Suppressor macrophage (primary cell): ENCODE measurements at places on chromosomes 12 and 14.
A peak's percentile ranks its signal among the peaks of the same experiment; 100 is the strongest.

DNA sequence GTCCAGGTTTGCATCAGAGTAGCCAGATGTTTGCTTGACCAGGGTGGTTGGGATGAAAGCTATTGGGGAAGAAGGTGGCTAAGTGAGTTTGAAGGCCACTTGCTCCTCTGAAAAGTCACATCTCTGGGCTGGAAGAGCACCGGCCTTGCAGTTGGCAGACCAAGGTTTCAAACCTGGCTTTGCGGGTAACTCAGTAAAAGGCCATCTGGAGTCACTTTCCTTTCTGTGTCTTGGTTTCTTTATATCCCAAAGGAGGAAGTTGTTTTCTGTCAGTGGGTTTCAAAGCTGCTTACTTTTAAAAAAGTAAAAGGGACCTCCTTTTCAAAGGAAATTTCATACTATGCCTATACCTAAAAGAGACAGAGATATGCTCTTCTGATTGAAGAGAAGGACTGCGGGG, 26.2 kb upstream of the CMA1 start:
- peak; percentile 48 for DNase-seq

GRCh38 chr12:103455020-103455763, 40.6 kb downstream of the C12orf42 start:
- DNase-seq, result peak; percentile 2

- no peak for DNase-seq
Observed at GRCh38 chr12:4700621-4701026, 19.6 kb upstream of the GALNT8 start.

GRCh38 chr12:30985814-30986452, 59.4 kb downstream of the TSPAN11 start:
- DNase-seq, result peak; percentile 33

DNA sequence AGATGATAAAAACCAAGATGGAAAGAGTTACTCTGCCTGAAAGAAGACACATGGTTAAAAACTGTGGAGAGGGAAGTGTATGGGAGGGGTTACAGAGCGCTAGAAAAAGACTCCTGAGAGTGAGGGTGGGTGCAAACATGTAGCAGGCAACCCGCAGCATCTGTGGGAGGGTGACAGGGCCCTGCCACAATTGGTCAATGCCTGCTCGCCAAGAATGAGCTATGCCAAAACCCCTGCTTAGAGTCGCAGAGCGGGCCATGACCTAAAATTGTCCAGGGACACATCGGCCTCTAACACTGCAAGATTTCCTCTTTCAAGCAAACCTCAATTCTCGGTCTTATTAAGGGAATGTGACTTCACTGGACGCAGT, 700 bp downstream of the PRKAG1 start:
- DNase-seq, result peak; percentile 82

GRCh38 chr12:80269803-80270552, 170.6 kb downstream of the OTOGL start:
- DNase-seq, result peak; percentile 51

DNA sequence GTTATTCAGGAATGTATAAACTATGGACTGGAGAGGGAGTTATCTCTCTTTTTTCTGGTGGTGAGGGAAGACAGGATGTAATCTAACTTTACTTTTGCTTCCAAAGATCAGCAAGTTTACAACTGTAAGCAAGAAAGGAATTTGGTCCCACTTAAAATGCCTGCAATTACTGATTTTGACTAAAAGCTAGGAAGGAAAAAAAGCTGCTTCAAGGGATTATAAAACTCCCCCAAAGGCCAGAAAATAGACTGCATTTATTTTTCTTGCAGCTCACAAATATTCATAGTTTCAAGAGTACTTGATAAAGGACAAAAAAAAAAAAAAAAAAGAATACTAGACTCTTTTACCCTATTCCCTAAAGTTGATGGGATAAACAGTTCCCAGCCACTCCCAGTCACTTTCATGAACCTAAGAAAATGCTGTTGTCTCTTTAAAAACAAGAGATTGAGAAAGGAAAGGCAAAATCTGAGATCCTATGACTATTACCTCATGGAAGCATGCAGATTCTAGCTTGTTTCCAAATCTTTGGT, 128.7 kb upstream of the BMP4 start:
- no peak for DNase-seq

DNA sequence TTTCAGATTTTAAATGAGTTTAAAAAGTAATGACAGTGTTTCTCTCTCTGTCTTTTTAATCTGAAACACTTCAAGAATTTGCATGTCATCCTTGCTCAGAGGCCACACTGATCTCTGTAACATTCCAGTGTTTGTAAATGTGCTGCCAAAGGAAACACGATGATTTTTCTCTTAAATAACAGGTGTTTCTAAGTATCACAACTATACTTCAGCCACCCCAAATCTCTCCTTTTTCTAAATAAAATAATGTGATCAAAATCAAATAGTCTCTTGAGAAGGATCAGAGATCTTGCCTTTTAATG, 3.3 kb upstream of the GALC start:
- DNase-seq, result no peak
